Right lobe of liver (tissue), 6 donors: ENCODE measurements at places on chromosomes 2 and 18. TPM values are rescaled to one million over a fixed set of nuclear protein-coding genes. Genes with fewer than 3 reads are reported as not detected.

DNA sequence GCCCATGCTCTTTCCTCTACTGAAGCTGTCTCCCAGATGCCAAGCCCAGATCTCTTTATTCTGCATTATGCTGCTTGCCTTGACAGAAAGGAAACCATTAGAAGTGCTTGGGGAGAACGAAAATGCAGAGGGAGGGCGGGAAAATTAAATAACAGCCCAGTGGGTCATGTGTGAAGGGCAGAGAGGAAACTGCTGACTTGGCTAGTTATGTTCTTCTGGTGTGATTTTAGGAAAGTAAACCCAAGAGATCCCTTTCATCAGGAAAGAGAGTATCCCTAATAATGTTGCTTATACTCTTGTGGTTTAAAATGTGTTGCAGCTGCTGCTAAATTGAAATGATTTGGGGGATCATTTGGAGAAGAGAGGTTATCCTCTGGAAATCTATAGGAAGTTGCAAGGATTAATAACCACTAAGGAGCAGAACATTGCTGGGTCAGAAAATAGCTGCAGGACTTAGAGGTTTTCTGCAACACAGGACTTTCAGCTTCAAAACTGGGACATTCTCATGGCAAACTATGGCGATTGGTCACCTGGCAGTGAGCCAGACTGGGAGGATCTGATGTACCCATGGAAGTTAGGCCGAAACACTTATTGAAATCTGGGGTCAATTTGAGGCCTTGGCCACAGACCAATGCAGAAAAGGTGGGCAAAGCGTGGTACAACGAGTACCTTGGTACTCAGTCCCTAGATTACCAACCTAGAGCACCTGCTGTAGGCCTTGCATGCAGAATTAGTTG is 172.2 kb downstream of the TMEM247 start:
- no peak for DNase-seq

DNA sequence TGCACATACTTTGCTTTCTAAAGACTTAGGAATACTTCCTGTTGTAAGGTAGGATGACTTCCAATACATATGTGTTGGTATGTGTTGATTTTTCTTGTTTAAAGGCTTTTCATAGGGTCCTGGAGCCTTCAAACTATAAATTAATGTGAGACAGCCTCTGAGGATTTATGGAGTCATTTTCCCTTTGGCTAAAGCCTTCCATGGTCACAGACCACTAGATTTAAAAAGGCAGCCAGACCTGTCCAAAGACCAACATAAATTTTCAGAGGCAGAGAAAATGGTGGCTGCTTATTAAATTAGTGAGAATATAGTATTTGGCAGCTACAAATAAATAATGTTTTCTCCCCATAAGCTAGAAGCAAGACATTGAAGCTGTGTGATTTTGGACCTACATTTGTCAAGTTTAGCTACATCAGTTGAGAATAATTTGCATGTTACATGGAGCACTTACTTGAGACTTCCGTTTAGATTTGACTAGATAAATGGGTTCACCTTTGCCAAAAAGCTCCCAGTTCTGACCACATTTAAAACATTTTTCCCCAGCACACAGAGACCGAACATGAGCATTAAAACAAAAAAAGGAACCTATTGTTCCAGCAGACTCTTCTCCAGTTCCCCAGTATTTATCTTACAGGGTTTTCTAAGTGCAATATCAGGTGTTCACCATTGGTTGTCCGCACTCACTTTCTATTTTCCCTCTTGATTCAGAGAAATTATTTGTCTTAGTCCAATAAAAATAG is 402.9 kb downstream of the PARD3B start:
- DNase-seq = no peak

DNA sequence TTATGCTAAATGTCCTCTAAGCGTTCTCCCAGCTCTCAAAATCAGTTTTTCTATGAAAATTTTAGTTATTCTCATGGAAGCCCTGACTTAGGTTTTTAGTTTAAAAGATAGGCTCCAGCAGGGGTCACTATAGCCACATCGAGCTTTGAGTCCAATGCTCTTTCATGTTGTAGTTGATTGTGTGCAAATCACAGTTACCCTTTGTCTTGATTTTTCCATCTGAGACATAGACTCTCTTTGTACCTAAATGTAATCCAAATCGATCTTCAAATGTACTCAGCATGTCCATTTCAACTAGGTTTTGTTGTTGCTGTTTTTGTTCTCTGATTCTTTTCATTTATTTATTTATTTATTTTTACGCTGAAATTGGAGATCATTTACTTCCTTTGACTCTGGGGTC is 26.4 kb upstream of the MSTN start:
- DNase-seq = no peak

- no peak for DNase-seq
Observed at GRCh38 chr2:65731476-65731875, 299.1 kb upstream of the SPRED2 start.

GRCh38 chr2:96265349-96265839 is 403 bp downstream of the TMEM127 start:
- peak; percentile 74 for DNase-seq

DNA sequence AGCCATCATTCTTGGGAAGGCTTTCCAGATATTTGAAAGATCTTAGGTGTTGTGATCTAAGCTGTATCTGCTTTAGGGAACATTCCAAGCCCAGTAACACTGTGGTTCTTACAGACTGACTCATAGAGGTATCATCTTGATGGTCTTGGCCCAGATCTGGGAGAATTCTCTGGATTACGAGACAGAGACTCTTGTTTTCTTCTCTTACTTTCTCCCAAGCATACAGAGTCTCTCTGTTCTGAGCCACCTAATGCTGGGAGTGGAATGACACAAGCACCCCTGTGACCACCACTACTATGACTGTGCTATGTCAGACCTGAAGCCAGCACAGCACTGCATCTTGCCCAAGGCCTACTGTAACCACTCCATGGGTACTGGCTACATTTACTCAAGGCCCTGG is 81.0 kb upstream of the EPAS1 start:
- DNase-seq = no peak

- no peak for DNase-seq
Observed at GRCh38 chr2:10281891-10282290, 20.8 kb upstream of the HPCAL1 start.

GRCh38 chr18:42654556-42654955 is 460.9 kb downstream of the RIT2 start:
- no peak for DNase-seq

- no peak for DNase-seq
Observed at GRCh38 chr2:1777781-1778180, 33.5 kb upstream of the PXDN start.

DNA sequence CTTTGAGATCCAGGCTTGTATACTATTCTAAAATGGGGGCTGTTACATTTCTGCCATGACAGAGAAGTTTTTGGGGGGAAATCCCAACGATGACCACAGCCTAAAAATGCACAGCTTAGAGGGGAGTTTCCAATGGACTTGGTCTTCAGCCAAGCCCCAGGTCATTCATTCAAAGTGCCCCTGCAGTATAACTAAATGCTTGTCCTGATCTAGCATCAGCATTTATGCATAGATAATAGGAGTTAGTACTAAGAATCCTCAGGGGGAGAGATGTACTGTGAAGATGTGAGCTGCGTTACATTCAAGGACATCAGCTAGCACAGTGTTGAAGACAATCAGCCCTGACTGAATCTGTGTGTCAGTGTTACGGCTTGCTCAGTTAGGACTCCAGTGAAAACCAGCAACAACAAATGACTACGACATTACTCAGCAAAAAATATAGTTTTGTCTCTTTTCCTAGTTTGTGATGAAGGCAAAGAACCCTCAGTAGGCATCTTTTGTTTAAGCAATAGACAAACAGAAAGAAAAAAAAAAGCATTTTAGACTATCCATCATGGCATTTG is 160.9 kb downstream of the ZEB2 start:
- no peak for DNase-seq

DNA sequence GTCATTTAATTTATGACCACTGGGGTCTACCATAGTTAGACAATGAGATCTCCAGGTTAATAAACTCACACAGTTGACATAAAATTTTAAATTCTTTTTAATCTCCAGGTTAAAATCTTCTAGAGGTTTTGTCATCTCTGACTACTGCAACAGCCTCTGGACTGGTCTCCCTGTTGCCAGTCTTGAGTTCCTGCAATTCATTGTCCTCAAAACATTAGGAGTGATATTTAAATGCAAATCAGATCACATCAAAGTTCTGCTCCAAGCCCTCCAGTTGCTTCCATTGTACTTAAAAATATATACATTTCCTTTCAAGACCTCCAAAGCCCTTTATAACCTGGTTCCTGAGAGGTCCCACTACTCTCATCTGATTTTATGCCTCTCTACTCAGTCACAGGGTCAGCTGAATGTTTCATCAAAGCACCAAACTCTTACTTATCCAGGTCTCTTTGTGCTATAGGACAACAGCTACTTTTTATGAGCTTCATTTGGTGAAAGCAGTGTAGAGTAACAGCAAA is 18.6 kb upstream of the LINC00305 start:
- DNase-seq = no peak

GRCh38 chr2:172457536-172457935 is 30.1 kb downstream of the ITGA6 start:
- DNase-seq = no peak

DNA sequence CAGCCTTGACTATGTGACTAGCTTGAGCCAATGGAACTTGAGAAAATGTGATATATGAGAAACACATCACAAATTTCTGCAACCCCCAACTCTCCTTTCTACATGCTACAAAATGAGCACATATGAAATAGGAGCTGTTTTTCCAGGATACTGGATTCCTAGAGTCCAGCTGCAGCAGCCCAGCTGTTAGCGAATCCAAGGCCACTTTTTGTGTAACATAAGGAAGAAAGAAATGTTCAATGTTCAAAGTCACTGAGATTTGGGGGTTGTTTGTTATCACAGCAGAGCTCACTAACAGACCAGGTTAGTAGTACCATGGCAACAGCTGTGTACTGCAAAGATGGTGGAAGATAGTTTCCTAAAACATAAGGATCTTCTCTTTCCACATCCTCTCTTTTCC is 12.6 kb upstream of the COL6A3 start:
- DNase-seq = no peak

GRCh38 chr2:234559609-234560008 is 62.7 kb upstream of the ARL4C start:
- no peak for DNase-seq

GRCh38 chr18:1578505-1578904 is 673.8 kb downstream of the ADCYAP1 start:
- DNase-seq = no peak

DNA sequence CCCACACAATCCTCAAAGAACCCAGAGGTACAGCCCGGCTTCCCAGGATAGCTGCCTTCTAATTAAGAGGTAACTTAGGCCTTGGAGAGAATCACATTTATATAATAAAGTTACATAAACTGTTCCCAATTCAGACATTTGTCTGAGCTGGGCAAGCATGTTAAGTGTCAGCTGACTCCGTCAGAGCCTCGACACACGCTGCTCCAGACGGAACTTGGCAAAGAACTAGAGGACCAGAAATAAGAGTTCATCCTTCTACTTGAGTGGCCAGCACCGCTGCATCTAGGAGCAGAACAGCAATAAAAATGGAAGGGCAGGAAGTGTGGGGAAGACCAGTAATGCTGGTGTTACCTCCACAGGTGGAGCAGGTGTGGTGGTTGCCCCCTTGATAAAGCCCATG is 80.5 kb downstream of the MYO5B start:
- no peak for DNase-seq

DNA sequence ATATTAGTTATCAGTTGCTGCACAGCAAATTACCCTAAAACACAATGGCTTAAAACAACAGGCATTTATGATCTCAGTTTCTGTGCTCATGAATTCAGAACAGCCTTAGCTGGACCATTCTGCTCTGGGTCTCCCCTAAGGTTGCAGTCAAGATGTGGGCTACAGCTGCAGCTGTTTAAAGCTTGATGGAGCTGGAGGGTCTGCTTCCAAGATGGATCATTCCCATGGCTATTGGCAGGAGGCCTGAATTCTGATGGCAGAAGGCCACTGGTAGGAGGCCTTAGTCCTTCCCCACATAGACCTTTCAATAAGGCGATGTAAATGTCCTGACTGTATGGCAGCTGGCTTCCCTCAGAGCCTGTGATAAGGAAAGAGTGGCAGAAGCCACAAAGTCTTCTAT is 118.6 kb upstream of the SERPINE2 start:
- no peak for DNase-seq

- no peak for DNase-seq
Observed at GRCh38 chr2:36035137-36035536, 320.4 kb upstream of the CRIM1 start.

GRCh38 chr2:82848285-82848684 is 1610.8 kb downstream of the SUCLG1 start:
- DNase-seq = no peak

DNA sequence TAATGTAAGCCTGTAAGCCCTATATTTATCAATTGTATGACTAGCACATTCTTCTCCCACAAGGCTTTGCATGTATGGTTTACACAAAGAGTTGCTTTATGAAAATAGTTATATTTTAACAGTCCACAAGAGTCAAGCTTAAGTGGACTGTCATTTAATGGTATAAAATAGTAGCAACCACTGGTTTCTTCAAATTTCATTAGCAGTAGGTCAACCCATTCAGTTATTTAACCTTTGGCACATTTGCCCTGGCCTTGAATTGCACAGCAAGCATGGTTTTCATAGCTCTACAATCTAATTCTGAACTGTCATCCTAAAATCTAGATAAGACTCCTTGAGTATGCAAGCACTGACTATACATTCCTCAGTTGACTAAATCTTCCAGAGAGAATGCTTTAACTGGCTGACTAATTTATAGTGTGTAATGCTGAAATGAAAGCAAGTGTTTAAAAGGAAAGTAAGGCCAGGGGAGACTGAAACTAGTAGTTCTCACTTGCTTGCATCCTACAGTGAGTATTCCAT is 1.8 kb downstream of the DPP4 start:
- no peak for DNase-seq

DNA sequence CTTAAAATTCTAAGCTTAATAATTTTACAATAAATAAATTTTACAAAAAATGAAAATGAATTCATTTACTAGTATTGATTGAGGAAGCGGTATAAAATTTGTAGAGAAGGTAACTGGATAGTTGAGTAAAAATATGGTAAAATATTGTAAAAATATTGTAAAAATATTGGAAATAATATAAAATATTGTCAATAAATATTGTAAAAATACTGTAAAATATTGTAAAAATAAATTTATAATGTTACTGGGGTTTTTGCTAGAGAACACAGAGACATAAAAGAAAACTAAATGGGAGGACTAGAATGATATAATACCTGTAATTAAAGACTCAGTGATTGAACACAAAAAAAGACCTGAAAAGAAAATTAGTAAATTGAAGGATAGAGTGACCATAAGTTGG is 546.3 kb upstream of the NETO1 start:
- DNase-seq = no peak

- no peak for DNase-seq
Observed at GRCh38 chr2:144130551-144130950, 389.4 kb downstream of the ZEB2 start.

- DNase-seq = no peak
Observed at GRCh38 chr2:222442665-222443064, 18.3 kb downstream of the SGPP2 start.

- DNase-seq = no peak
Observed at GRCh38 chr18:1499265-1499664, 594.6 kb downstream of the ADCYAP1 start.

The HOXD3 gene
- not detected for total RNA-seq

The WDSUB1 gene
- total RNA-seq = 2.2 TPM

The DLX1 gene
- total RNA-seq = not detected

The DOK6 gene
- total RNA-seq = 2.1 TPM

The OTOS gene
- not detected for total RNA-seq

The CDKL4 gene
- 0.27 TPM for total RNA-seq

The ATL2 gene
- total RNA-seq = 48.9 TPM

The SLC66A2 gene
- total RNA-seq = 79.3 TPM

The TSPYL6 gene
- total RNA-seq = not detected
